ENCODE measurements at places on chromosomes 6 and 20.

DNA sequence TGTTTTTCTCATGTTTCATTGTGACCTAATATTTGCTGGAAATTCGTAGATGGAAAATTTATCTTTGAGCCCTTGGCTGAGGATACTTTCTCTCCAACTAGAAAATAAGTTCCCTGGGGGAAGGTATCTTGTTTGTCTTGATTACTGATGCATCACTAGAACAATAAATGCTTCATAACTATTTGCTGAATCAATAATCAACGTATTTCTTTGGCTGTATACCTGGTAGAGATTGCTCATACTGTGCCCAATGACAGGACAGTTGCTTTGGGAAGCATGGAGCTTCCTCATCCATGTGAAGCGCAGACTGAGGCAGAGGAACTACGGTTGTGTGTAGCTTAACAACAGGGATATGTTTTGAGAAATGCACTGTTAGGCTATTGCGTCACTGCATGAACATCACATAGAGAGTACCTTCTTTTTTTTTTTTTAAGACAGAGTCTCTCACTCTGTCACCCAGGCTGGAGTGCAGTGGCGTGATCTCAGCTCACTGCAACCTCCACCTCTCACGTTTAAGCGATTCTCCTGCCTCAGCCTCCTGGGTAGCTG, 34.2 kb upstream of the RPN2 start:
- DNase-seq, result no peak

DNA sequence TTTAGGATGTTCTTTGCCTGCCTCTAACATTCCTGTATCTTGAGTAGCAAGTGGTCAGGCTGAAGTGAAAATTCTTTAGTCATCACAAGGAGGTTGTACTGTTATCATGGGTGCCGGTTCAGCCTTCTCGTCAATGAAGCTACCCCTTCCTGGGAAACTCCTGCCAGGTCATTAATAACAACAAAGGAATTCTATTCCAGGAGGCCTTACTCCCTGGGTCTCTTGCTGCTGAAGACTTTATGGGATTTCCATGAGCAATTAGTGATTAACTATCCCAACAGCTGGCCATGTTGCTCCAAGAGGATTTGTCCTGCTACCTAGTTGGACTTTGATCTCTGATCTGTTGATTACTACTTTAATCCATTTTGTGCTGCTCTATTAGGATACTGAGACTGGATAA, 62.7 kb upstream of the ELOVL5 start:
- no peak for DNase-seq

DNA sequence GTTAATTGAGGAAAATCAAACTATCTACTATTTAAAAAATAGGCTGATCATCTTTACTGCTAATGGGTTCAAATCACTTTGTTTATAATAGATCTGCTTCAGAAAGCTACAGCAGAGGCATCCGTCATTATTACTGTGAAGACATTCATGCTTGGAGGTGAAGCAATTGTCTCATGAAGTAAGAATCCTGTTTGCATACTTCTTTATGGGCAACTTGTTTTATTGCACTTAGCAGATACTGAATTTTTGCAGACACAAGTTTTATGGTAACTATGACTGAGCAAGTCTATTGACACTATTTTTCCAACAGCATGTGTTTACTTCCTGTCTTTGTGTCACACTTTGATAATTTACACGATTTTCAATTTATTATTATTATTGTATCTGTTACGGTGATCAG, 573.9 kb downstream of the RFPL4B start:
- DNase-seq, result no peak

GRCh38 chr6:25178336-25179035, 100.7 kb upstream of the CARMIL1 start:
- no peak for DNase-seq

DNA sequence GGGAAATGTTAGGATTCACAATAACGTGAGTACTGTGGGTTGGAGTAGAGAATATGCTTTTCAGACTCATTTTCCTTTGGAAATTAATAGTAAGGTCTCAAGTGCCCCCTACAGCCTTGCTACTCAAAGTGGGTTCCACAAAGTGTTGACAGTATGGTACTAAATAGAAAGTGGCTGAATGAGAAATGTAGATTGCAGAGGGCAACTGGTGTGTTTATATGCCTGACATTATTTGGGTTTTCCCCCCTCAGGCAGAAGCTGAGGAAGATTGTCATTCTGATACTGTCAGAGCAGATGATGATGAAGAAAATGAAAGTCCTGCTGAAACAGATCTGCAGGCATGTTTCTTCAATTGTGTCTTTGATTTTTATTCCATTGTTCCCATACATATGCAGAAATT, 5.6 kb downstream of the FBXO9 start:
- DNase-seq, result no peak

GRCh38 chr6:26526928-26527327, 11.2 kb upstream of the HMGN4 start:
- DNase-seq, result no peak

DNA sequence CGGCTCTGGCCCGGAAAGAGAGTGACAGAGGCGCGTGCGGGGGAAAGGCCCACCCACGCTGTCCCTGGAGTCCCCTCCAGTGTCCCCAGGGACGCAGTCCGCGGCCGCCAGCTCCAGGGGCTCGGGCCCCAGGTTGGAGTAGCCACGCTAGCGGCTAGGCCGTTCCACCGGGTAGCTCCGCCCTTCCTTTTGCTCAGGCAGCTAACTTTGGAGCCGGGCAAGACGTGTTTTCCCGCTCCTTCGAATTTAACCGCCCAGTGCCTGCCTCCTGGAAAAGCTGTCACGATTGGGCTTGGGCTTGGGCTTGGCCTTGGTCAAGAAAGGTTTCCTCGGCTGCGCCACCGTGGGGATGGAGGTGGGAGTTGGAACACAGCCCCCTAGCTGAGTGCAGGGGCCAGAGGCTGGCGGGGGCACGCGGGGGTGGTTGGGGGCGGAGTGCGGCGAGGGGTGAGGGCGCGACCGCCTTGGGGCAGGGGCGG, 4.7 kb downstream of the LINC00237 start:
- no peak for DNase-seq

GRCh38 chr20:62970307-62971210, 18.1 kb downstream of the SLC17A9 start:
- DNase-seq, result no peak

Measured in RWPE2 (cell line).